ENCODE measurements at places on chromosomes 2 and 18. TPM values are rescaled to one million over a fixed set of nuclear protein-coding genes. Genes with fewer than 3 reads are reported as not detected.

- peak; percentile 13 for DNase-seq
Measured at GRCh38 chr18:13377496-13377895, 158.9 kb downstream of the LDLRAD4 start.

DNA sequence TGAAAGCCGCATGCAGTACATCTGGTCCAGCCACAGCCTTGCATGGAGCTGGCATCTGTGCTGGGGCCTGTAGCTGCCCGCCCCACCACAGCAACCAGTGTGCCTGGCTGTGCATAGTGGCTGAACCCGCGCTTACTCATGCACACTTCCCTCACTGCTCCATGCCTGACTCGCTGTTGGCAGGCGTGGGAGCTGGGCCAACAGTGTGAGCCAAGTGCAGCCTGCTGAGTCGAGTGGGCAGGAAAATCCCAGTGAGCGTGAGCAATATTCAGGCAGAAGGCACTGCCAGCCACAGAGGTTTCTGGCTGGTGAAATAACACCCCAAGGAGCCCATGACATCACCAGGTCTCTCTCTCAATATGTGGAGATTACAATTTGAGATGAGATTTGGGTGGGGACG lies 1674.1 kb upstream of the TMEFF2 start:
- peak; percentile 47 for DNase-seq

GRCh38 chr2:160140471-160140870 lies 59.6 kb downstream of the ITGB6 start:
- DNase-seq, result peak; percentile 16

C2orf78 gene
- not detected for total RNA-seq

All from renal cortical epithelial cell (primary cell).